CD4-positive, alpha-beta T cell treated with Interleukin-6 for 4 hours (primary cell): ENCODE measurements at places on chromosomes 5 and 9.

DNA sequence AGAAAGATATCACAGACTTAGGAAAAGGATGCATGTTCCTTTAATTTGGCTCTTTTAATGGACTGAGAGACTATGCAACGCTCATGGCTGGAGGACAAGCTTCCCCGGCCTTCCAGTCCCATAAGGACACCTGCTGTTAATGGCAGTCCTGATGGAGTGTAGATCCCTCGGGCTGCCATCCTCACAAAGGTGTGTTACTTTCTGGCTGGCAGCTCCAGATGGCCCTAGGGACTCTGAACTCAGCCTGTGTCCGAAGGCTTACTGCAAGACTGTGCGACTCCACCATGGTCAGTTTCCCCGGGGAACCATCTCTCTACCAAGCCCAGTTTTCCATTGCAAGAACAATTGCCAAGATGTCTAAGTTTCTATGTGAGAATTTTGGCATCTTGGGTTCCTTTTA lies 25.5 kb upstream of the KCNIP1 start:
- no peak for DNase-seq

DNA sequence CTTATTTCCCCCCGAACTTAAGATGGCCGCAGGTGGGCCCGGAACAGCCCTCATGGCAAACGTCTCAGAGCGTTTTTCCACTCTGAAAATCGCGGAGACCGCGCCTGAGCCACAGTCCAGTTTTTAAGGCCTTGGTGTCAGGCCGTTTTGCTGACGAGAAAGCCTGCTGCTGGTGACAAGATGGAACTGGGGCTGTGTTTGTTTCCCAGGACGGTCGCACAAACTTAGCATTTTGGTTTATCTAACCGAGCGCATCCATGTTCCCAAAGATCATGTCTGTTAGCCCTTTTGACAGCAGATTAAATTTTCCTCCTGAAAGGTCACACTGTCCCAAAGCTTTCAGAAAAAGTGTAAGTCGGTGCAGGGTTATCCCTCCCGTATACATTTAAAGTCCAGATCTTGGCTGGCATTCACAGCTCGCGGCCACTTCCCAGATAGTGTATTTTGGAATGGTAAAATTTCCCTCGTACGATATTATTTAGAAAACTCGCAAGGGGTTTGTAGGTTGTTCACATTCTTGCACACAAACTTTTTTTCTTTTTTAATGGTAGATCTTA lies 812 bp downstream of the SREK1 start:
- DNase-seq = no peak

DNA sequence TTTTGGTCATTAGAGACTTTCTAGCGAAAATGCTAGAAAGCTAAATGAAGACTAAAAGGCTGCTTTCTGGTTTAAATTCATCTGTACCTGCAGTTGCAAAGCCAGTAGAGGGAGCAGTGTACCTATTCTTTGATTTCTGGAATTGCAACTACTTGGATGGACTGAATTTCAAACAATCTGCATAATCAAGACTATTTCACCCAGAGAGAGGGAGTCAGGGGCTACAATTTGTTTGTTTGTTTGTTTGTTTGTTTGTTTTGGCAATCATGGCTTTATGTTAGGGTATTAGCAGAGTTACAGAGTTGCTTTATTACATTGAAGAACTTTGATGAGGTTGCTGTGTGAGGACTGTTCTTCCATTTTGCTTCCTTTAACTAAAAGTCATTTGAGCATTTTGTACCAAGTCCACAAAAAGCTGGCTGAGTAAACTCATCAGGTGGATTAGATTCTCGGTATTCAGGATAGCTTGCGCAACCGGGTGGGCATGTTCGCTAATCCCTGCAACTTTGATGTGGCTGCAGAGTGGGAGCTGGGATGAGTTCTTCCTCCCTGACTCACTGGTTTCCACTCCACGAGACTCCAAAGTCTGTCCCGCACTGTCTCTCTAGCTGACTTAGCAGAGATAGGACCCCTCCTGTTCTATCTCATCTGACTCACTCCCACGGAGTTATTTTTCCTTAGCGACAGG lies 80.0 kb upstream of the TUT7 start:
- DNase-seq = no peak

DNA sequence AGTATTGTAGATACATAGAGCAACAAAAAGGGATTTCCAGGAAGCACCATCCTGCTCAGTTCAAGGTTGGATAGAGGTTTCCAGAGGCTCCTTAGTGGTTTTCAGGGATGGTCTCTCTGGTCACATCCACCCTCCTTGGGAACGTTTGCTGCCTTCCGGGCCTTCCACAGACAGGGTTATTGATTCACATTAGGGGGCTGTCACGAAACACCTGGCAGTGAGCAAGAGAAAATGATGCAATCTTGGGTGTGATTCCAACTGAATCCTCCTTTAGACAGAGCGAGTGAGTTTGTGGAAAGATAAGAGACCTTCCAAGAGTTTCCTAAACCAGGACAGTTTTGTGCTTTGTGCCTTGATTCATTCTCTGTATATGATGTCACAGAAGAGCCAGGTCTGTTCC lies 43.8 kb upstream of the CTSL start:
- no peak for DNase-seq

DNA sequence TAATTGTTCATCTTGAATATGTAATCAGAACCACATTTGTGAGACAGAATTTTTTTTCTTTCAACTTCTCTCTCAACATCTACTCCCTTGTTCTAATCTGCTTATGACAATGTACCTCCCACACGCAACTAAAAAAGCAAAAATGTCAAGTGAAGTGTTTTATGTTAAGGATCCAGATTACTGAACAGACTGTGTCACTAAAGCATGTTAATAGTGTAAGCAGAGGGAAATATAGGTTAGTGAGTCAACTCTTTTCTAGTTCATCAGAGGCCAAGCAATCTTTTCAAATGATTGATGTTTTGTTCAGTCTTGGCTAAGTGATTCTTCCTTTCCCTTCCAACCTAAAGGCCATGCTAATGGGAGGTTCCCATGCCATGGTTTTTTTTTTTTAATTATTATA lies 34.7 kb upstream of the IDNK start:
- DNase-seq = no peak

DNA sequence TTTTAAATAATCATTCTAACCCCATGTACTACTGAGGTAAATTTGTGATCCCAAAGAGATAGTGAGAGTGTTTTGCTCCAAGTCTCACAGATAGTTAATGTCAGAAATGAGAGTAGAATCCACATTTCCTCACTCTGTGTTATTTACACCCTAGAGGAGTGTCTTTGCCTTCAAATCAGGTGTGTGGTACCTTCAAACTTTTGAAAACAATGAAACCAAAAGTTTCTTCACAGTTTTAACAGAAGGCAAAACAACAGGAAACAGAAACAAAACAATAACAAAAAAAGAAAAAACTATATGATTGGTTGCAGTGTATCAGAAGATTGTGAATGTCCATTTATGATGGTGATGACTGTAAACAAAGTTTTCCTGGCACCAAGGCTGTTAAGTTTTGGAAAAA lies 85.9 kb downstream of the ERBIN start:
- DNase-seq = no peak

- no peak for DNase-seq
These were observed 364.7 kb downstream of the CAAP1 start for GRCh38 chr9:26527931-26528330.

DNA sequence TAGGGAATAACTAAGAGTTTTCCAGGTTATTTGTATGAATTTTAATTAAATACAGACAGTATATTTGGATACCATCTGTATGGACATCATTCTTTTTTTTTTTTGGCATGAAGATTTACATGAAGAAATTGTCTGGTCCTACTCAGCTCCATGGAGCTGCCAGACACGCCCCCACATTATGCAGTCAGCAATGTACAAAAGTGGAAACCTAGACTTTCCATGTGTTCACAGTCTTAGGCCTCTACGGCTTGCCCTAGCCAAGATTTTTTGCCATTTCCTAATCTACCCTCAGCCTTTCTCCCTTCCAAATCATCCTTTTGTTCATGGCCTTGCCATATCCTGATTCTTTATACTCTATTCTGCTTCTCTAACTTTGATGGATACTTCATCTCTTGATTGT lies 207.1 kb downstream of the SGCD start:
- no peak for DNase-seq

- DNase-seq = no peak
These were observed 291.1 kb upstream of the TUT7 start for GRCh38 chr9:86645303-86645702.

DNA sequence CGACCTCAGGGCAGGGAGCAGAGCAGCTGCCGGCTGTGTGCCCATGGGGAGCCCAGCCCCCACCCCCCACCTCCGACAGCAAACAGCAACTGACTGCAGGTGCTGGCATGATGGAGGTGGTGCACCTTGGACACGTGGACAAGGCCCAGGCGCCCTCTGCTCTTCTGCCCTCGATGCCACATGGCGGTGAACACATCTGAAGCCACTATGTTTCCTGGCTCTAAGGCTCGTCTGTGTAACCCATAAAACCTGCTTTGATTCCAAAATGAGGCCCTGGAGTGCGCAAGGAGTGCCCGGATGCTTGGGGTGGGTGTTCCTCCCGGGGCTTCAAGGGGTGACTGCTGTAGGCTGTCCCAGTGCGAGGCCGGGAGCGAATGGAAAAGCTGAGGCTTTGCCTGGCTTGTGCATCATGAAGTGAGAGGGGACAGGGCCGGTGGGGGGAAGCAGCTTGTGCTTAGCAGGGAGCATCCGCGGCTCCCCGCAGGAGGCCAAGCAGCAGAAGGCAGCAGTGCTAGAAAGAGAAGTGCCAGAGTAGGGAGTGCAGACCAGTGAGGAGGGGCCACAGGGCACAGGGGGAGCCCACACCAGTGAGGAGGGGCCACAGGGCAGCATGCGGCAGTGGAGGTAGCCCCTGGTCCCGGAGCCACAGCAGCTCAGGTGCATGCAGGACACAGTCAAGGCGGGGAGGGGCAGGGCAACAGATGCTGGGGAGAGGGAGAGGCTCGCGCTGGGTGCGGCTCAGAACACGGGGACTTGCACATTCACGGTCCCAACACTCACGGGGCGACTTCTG lies 30.0 kb downstream of the NKD2 start:
- DNase-seq = no peak

DNA sequence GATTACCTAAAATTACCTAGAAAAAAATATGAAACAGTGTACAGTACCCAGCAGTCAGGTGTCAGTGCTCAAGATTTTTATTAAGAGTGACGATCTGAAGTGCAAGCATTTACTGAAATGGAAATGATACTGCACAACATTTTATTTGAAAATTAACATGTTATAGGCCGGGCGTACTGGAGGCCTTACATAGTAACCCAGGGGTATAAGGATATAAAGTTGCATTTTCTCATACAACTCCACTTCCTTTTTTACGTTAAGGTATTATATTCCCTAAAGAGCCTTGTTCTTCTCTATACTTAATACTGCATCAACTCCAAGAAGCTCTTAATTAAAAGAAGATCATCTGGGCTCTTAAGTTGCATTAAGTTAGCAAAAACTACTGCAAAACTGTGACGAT lies 3.3 kb downstream of the MAT2B start:
- no peak for DNase-seq

DNA sequence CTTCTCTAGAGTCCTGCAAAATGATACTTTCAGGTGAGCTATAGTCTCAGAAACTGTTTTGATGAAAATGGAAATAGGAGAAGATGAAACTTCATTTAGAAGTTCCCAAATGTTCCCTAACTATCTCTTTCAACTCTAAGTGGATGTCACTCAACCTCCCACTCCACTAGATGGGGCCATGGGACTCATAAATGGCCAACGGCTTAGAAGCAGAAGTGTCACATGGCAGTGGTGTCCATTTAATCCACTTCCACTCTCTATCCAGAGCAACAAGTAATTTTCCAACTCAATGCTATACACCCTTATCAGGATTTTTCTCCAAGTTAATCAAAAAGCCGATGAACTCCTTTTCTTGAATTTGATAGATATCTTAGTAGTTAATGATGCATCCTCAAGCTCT lies 295.7 kb downstream of the EDIL3 start:
- DNase-seq = no peak

GRCh38 chr9:123036893-123037545 lies 3.6 kb downstream of the GPR21 start:
- DNase-seq = no peak

GRCh38 chr5:124576848-124577409 lies 169.5 kb downstream of the ZNF608 start:
- DNase-seq = no peak

- DNase-seq = no peak
These were observed 920 bp upstream of the SFXN1 start for GRCh38 chr5:175477440-175477839.

- DNase-seq = no peak
These were observed 8.0 kb upstream of the TNFSF15 start for GRCh38 chr9:114813717-114814418.

DNA sequence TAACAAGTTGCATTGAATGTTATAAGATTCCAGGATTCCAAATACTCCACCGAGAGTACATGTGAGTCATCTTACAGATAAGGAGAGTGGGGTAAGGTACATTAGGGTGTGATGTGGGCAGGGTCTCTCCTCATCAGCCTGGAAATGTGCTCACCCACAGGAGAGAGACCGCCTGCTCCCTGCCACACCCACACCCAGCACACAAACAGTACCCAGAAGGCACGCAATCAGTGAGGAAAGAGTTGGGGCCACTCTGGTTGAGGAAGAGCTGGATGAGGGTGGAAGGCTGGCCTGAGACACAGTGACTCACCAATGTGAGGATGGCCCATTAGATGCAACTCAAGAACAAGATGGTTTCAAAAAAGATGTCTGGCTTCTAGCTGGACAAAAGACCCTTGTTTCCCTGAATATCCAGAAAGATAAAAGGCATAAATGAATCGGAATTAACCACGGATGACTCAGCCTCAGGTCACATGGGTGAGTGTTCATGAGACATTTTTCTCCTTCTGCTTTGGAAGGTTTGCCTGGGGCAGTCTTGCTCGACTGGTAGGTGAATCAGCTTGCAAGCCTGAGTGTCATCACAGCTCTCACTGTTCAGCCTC lies 51.1 kb upstream of the LHFPL2 start:
- no peak for DNase-seq

- DNase-seq = no peak
These were observed 9.5 kb downstream of the HK3 start for GRCh38 chr5:176889321-176890280.

DNA sequence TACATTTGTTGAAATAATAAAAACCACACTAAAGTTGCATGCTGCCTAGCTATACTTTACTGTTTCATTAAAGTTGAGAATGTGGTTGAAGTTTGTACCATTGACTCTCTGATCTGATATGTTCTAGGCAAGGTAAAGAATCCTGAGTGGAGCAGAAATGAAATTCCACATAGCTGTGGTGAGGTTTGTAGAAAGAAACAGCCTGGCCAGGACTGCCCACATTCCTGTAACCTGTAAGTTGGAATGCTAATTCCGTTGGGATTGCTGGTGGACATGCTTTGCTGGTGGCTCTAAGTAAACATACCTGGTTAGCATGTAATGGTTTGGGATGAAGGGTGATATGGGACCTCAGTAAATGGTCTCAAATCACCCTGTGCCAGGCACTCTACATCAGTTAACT lies 16.8 kb downstream of the NFX1 start:
- DNase-seq = no peak
